ENCODE measurements at places on chromosomes 7 and 10.

GRCh38 chr10:13440185-13441061 lies 88.4 kb downstream of the BEND7 start:
- no peak for DNase-seq

DNA sequence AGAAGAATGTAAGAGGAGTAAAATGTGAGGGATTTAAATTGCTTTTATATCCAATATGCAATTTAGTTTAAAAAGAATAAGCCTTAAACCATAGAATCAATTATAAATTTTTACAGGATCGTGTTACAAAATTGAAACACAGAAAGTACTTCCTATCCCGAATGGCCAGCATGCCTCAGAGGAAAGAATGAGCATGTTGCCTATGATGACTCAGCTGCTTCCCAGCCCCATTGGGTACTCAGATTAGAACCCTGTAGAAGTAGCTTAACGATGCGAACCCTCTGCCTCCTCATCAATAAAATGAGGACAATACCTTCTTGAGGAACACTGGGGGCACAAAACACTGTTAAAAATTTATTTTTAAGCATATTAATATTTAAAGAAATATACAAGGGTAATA lies 113.4 kb upstream of the CDK1 start:
- DNase-seq: no peak

DNA sequence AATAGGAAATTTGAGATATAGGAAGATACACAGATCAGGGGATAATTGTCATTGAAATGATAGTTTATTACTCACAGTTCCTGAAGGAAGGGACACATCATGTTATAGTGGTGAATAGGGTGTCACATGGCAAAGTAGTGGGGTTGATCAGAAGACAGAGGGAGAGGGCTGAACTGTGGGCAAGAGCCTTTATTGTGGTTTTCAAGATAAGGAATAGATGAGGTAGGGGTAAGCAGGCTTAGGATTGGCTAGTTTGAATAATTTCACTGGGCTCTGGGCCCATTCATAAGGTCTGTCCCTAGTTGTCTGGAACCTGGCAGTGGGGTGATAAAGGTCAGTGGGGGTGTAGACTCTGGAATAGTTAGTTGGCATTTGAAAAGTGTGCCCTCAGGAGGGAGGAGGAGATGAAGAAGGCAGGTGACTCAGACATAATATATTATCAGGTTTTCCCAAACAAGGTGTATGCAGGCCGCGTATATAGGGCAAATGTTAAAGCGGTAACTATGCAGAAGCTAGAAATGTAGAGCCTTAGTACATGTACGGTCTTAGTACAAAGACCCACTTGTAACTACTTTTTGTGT lies 18.5 kb downstream of the FGL2 start:
- no peak for DNase-seq

DNA sequence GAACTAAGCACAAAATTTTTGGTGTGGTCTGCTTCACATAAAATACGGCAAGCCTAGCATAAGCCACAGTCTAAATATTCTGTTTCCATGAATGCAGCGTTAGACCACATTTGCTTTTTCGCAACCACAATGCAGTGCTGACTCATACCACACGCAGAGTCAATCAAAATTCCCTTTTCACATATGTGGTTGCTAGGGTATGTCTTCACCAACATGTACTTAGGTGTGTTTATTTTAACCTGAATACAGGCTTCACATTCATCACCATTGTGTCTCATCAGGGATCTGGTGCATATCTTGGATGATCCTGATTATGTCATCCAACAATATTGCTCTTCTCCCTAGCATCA lies 90.8 kb downstream of the CHN2 start:
- DNase-seq: no peak

- no peak for DNase-seq
Observed at GRCh38 chr7:97390052-97390451, 272.6 kb downstream of the SDHAF3 start.

- no peak for DNase-seq
Observed at GRCh38 chr10:6274040-6274439, 71.3 kb downstream of the PFKFB3 start.

- no peak for DNase-seq
Observed at GRCh38 chr7:35289376-35289775, 35.5 kb upstream of the TBX20 start.

GRCh38 chr10:69481305-69481704 lies 30.0 kb downstream of the TSPAN15 start:
- DNase-seq: no peak

DNA sequence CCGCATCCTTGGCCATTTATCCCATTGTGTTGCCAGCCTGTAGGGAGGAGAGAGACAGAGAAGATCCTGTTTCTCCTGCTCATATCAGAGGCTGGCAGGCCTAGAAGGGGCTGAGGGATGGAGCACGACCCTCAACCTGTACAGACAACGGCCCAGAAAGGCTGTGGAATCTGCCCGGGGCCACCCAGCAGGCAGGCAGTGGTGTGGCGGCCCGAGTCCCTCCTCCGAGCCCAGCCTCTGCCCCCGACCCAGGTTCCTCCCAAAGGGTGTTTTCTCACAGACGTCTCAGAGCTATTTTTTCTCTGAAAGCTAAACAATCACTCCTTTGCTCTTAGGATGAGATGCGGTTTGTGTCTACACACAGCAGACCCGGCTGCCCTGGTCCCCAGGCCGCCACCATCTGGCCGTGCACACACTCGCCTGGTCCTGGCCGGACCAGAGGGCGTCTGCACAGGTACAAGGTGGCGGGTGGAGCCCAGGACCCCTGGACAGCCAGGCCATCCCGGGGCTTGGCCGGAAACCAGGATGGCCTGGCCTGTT lies 69.3 kb downstream of the FOXL3 start:
- no peak for DNase-seq

DNA sequence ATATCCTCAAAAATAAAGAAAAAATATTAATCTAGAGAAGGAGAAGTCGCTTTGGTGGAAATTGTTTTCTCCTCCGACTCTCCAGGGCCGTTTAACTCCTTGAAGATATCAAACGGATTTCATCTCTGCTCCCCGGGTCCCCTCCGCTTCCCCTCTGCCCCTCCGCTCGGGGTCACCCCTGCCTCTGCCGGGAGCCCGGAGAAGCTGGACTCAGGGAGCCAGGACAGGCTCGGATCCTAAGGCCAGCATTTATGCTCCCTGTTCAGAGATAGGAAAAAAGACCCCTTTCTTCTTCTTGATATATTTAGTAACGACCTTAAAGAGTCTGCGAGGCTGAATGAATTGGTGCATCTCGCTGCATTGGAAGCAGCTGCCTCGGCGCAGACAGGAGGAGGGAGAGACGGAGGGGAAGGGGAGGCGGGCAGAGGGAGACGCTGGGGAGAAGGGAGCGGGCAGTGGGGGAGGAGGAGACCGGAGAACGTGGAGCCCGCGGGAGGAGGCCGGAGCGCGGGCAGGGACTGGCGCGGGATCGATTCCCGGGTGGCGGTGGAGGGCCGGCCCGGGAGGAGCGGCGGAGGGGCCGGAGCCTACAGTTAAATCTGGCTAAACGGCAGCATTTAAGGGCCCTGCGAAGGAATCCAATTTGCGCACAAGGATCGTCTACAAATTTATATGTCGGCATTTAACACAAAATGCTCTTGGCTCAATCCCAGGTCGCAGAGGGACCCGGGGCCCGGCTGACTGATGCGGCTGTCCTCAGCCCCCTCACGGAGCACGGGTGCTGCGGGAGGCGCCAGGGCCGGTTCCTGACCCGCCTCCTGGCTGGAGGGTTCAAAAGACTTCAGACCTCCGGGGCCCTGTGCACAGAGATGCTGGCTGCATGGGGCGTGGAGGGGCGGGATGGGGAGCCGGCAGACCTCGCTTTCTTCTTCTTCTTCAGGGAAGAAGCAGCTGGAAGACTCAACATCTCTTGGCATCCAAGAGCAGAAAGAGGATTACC lies 55.6 kb downstream of the CRTAC1 start:
- DNase-seq: no peak

- no peak for DNase-seq
Observed at GRCh38 chr7:87058744-87059524, 520 bp downstream of the ELAPOR2 start.
